ENCODE measurements at places on chromosomes 2 and 18.

GRCh38 chr2:127901339-127902056, 15.7 kb upstream of the AMMECR1L start:
- DNase-seq: no peak

DNA sequence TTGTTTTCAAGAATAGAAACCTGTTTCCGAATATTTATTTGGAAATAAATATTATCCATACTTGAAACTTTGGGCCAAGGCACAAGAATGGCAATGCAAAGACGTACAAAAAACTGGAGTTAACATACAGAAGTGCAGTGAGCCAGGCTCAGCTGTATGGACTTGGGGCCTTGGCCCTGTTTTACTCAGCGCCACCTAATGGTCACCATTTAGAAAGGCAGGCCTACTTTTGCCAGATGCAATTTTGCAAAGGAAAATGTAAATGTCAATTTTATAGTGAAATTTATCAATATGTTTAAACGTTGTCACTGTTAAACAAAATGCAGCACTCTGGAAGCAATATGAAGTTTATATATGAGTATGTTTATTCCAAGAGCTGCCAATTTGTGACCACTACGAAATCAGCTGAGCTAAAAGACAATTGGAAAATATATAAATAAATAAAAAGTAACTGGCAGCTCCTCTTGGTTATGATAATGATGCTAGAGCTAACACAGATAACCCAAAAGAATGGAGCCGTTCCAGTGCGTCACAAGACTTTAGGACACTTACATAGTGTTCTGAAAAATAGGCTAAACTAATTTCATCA, 155.0 kb downstream of the ARHGAP15 start:
- peak; percentile 41 for DNase-seq

GRCh38 chr2:208329485-208329884, 63.4 kb downstream of the PIKFYVE start:
- no peak for DNase-seq

- DNase-seq: no peak
Observed at GRCh38 chr2:5520463-5520972, 171.7 kb upstream of the SOX11 start.

GRCh38 chr2:41597680-41598079, 450.1 kb upstream of the PKDCC start:
- no peak for DNase-seq

DNA sequence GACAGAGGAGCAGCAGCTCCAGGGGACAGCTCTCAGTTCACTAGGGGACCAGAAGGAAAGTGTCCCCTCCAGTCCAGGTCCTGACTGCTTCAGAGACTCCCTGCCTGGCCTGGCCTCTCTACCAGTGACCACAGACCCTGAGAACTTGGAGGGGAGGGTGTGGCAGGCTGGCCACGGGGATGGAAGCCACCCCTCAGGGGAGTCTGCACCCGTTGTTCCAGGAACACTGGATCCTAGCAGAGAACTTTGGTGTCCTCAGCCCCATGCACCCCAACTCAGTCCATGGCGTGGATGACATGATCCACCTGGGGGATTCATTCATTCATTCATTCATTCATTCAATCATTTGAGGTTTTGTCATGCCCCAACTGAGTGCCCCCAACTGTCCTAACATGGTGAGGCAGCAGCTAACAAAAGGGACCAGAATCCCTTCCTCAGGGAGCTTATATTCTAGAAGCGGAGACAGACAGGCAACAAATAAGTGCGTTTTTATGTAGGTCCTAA, 31.9 kb downstream of the MYO7B start:
- DNase-seq: no peak

DNA sequence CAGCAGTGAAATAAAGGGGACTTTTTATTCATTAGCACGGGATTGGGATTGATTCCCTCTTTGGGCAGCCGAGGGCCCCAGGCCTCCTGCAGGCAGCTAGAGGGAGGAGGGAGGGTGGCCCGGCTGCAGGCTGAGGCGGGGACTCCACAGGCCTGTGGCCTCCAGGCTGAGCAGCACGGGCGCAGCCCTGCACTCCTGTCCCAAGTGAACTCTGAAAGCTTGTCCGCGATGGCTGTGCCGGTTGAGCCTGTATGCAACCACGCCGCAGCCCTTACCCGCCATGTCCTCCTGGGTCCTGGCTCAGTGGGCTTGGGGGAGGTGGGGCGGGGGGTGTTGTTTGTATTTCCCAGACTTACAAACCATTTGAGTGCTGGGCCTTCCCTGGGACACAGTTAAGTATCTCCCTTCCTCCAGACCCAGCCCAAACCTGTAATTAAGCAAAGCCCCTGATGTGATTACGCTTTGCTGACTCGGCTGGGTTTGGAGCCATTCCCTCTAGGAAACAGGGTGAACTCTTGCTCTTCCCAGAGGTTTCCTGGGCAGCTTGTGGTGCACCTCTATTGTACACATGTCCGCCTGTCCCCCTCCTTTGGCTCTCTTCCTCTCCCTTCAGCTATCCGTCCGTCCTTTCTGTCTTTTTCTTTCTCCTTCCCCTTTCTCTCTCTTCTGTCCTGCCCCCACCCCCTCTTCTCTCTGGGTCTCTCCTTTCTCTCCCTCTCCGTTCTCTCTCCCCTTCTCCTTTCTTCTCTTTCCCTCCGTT, 5.3 kb downstream of the GLI2 start:
- no peak for DNase-seq

DNA sequence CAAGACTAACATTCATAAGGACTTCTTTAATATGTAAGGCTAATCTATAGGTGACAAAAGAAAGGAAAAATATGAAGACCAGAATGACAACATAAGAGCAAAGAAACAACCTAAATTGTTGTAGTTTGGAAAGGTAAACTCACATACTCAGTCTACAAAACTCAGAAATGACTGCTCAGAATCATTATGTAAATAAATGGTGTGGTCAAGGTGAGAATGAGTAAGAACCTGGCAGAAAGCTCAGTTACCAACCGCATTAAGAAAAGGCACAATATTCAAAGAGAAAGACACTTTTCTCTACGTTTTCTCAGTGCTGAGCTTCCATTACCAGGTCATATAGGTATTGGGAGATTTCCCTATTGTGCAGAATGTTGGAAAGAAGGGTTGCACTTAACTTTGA, 15.8 kb downstream of the ATF2 start:
- DNase-seq: no peak

- DNase-seq: no peak
Observed at GRCh38 chr18:32815881-32816280, 43.1 kb upstream of the KLHL14 start.

DNA sequence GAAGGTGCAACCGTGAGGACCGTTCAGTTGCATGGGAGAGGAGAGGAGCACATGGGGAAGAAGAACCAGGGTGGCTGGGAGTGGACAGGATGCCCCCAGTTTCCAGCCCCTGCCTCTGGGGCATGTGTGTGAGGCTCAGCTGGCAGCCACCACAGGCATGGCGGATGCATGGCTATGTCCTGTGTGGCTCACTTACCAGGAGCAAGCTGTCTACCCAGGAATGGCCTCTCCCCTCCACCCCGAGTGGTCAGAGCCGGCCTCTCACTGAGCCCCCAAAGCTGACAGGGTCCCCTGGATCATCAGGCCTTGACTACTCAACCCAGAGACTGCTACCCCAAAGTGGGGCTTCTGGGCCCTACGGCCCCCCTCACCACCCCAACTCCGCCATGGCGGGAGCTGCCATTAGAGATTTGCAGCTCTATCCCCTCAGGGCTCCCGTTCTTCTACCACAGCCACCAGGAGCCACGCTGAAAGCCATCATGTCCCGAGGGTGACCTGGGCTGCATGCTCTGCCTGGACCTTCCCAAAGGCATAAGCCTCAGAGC, 65.3 kb downstream of the RHOB start:
- no peak for DNase-seq

- DNase-seq: no peak
Observed at GRCh38 chr18:36078751-36079529, 11.6 kb upstream of the RPRD1A start.

DNA sequence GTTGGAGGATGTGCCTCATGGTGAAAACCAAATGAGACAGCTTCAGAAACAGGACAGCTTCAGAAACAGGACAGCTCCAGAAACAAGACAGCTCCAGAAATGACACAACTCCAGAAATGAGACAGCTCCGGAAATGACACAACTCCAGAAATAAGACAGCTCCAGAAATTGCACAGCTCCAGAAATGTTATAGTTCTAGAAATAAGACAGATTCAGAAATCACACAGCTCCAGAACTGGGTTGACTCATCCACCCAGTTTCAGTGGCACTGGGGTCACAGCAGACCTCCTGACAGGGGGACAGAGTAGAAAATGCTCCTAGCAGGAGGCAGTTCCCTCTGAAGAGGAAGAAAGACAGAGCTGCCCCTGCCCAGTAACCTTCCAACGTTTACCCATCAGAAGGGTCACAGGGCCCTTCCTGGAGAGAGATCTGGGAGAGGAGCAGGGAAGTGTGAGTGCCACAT, 26.9 kb upstream of the COL6A3 start:
- DNase-seq: no peak

DNA sequence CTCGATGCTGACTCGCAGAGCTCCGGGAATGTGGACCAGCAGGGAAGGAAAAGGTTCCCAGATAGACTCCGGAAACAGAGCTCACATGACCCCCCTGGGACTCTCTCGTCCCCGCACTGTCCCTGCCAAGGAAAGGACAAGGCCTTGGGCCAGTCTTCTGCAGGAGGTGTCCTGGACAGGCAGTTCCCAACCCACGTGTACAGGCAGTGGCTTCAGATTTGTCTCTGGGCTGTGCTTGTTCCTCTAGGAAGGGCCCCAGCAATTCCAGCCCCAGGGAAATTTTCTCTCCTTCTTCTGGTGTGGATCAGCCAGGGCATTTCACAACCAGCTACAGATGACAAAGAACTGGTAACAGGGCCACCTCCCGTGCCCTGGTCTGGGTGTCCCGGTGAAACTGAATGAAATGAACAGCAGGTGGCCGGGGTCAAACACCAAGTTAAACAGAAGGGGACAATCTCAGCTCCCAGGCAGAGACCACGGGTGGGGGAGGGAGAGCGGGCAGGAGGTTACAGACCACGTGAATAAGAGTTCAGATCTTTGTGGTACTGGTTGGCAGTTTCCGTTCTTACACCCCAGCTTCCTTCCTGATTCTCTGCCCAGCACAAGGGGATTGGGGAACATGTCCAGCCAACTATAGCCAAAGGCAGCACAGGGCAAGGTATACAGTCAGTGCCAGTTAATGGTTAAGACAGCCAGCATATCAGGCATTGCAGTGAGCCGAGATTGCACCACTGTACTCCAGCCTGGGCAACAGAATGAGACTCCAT, 52.2 kb upstream of the CAB39 start:
- DNase-seq: peak; percentile 53

DNA sequence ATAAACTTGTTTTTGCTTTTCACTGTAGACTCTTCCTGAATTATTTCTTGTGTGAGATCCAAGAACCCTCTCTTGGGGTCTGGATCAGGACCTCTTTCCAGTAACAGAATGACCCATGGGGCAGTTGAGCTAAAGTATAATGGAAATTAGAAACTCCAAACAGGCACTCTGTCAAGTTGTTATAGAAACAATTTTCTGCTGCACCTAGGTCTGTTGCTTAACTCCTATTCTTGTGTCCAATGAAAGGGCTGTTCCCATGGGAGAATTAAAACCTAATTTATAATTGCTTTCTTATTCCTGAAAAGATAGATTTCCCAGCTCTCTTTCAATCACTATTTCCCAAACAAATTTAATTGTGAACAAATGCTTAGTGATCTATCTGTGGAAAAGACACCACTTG, 1341.3 kb upstream of the PIK3C3 start:
- no peak for DNase-seq

DNA sequence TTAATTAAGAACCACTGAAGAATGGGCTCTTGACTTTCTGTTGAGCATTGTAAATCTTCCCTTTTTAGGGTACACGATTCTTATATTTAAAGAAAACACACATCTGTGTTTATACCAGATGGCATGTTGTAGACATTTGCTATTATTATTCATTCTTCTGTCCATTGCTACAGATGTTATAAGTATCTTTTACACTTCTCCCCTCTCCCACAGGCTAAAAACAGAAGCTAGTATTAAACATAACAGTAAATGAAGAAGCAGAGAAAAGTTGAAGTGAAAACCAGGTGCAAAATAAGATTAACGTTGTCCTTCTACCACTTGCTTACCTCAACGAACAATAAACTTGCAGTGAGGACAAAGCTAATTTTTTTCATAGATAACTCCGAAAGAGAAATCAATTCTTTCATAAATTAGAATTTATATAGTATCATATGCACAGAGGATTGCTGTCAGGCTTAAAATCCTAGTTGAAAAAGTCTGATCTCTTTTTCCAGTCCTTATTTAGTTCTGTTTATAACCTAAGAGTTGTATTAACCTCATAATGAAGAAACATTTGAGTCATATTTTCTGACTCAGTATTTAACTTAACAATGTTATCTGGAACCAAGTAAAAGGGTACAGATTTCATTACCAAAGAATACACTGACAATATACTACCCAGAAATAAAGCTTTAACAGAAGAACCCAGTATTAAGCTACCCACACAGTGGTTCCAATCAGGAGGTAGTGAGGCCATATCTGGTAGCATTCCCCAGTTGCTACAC, 16.4 kb upstream of the ZNF385B start:
- no peak for DNase-seq

- DNase-seq: no peak
Observed at GRCh38 chr2:151027151-151027550, 234.5 kb downstream of the RBM43 start.

Measured in CD4-positive, alpha-beta T cell treated with Interleukin-6 at 100 ng/mL for 8 hours (primary cell).